A172 (cell line): ENCODE measurements at places on chromosomes 5 and 9. TPM values are rescaled to one million over a fixed set of nuclear protein-coding genes. Genes with fewer than 3 reads are reported as not detected.

GRCh38 chr5:54874337-54875021 lies 110.9 kb downstream of the ESM1 start:
- no peak for DNase-seq

DNA sequence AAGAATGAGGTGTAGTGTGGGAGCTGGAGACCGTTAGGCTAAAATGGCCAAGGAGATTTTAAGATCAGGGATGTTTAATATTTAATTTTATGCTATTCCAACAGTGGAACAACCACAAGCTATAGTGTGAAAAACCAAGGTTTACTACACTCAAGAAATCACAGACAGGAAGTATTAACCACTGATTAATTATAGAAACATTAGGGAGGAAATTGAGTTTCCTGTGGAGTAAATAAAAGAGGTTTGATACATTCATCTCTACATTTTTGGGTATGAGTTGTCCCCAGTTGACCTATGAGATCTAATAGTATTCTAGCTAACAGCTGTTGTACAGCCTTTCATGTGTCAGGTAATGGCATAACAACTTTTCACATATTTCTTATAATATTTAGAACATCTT lies 103.7 kb upstream of the MPDZ start:
- no peak for DNase-seq

The SVEP1 gene
- total RNA-seq = 0.07 TPM in 1 of 2 replicates, not detected in the other

The PCDHB5 gene
- total RNA-seq = 45.5 and 52.8 TPM in 2 replicates
